HepG2 (cell line): ENCODE measurements at places on chromosomes 7 and 10. TPM values are rescaled to one million over a fixed set of nuclear protein-coding genes. Genes with fewer than 3 reads are reported as not detected.

GRCh38 chr10:91672021-91672608 is 39.2 kb upstream of the PPP1R3C start:
- DNase-seq, result no peak

- no peak for DNase-seq
Measured at GRCh38 chr7:11570205-11570604, 261.8 kb downstream of the THSD7A start.

GRCh38 chr7:50712252-50713122 is 70.2 kb downstream of the GRB10 start:
- no peak for DNase-seq

DNA sequence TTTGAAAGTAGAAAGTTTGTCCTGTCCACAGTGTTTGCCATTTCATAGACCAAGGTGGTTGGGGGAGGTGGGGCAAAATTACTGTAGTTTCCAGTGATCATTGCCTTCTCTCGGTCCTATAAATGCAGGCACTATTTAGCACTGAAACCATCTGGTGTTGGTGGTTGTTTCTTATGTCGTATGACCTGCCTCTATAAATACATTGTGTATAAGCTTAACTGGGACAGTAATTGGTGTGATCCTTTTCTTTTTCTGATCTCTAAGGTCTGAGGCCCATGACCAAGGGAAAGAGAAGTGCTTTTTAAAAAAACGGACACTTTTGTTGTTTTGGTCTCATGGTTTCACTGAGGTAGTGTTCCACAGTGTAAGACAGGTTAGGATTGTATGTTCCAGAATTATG is 63.1 kb downstream of the AUTS2 start:
- DNase-seq, result no peak

Gene SLC39A12
- total RNA-seq, result not detected in 2 replicates
